ENCODE measurements at places on chromosomes 13 and 19.

- DNase-seq, result no peak
Observed at GRCh38 chr13:44429311-44429710, 55.7 kb downstream of the SERP2 start.

- no peak for DNase-seq
Observed at GRCh38 chr13:86729206-86729605, 930.0 kb upstream of the SLITRK6 start.

DNA sequence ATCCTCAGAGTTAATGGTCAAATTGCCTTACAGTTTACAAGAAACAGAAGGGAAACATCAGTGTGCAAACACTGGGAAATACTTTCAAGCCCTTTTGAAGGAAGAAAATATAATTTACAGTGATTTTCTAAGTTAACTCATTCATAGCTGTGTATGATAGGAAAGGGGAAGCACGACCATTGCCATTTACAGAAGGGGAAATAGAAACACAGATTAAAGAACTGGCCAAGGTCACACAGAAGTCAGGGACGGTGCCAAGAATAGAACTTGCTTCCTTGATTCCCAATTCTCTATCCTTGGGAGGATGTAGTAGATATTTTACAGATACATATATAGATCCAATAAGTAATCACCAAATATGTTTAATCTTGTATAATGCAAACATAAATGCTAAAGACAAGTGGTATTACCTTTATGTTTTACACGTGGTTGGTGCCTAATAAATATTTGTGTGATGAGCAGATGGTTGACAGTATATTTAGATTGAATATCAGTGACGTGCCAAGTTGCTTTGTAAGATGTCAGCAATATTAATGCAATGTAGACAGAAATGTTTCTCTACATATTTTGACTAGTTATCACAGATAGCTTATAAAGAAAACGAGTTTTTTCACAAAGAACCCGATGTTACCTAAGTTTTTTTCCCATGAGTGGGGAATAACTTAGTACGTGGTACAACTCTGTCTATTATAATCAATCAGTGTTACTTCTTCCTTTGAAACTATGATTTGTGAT, 73.1 kb downstream of the FLT1 start:
- no peak for DNase-seq

- no peak for DNase-seq
Observed at GRCh38 chr13:108669381-108669780, 40.0 kb downstream of the MYO16 start.

DNA sequence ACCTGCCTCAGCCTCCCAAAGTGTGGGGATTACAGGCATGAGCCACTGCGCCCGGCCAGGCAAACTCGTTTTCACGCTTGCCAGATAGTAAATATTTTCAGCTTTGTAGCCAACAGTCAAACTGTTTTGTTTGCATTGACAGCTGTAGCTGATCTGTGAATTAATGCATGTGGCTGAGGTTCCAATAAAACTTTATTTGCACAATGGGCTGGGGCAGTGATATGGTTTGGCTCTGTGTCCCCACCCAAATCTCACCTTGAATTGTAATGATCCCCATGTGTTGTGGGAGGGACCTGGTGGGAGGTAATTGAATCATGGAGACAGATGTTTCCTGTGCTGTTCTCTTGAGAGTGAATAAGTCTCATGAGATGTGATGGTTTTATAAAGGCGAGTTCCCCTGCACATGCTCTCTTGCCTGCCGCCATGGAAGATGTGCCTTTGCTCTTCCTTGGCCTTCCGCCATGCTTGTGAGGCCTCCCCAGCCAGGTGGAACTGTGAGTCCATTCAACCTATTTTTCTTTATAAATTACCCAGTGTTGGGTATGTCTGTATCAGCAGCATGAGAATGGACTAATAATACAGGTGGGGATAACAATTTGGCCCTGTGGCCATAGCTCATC, 22.4 kb upstream of the RANBP3 start:
- DNase-seq, result no peak

GRCh38 chr13:99277629-99278028, 19.4 kb upstream of the GPR18 start:
- no peak for DNase-seq

DNA sequence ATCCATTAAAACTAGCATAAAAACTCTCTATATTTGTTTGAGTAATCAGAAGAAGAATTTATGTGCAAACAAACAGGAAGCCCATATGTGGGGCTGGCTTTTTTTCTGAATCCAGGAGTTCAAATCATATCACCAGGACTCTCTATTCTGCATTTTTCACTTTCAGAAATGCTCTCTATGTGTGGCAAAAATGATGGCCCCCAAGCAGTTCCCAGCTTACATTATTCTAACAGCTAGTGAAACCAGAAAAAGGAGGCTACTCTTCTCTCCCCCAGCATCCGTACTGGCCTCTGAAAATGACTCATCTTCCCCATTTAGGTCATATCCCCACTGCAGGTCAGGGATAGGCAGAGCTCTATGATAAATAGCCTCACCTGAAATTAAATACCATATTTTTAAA, 20.4 kb downstream of the RBM26 start:
- no peak for DNase-seq

- no peak for DNase-seq
Observed at GRCh38 chr13:50893211-50893852, 16.3 kb upstream of the RNASEH2B start.

DNA sequence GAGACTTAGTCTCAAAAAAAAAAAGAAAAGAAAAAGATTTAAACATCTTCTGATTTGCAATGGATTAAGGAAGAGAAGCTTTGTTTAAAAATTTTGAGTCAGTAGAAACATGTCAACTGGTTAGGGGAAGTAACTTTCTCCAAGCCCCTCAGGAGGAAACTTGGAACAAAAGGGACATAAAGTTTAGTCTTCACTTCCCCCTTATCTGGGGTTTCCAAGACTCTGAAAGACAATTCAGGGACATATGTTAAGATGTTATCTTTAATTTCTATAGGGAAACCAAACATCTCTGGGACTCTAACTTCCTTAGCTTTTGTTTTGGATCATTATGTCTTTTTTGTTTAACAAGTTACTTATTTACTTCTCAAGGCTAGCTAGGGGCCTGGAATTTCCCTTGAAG, 20.1 kb upstream of the MRI1 start:
- no peak for DNase-seq

DNA sequence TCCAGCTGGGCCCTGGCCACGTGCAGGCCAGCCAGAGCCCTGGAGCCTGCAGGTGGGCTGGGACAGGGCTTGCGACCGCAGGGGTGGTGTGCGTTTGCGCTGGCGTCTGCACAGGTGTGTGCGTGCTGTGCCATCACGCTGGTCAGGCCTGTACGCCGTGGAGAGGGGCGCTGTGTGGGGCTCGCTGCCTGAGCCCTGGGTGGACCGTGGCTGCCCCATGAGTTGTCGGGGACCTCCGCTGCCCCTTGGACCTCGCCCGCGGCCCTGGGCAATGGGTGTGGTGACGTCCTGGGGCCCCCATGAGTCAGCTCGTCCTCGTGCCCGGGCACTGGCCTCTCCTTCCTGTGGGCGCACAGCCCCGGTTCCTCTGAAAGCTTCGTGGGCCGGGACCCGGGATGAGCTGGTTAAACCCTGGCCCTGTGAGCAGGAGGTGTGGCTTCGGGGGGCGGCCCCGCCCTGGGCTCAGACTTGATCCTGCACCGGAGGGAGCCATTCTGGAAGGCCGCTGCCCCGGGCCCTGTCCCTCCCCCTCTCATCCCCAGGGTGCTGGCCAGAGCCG, 6.8 kb downstream of the CSNK1G2 start:
- no peak for DNase-seq

DNA sequence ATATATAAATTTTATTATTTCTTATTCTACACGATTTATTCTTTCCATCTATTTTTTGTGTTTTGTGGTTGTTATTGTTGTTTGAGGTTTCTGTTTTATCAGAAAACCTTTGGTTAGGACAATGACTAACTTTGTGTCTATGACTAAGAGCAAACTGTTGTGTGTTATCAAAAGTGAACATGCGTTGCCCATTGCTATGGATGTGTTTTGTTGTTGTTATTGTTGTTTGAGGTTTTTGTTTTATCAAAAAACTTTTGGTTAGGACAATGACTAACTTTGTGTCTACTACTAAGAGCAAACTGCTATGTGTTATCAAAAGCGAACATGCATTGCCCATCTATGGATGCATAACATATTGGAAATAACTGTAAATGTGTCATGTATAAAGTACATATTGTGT, 692.3 kb downstream of the SLITRK1 start:
- no peak for DNase-seq

GRCh38 chr13:94400874-94401273, 78.6 kb downstream of the DCT start:
- DNase-seq, result no peak

- no peak for DNase-seq
Observed at GRCh38 chr19:8611877-8612806, 1.6 kb upstream of the ADAMTS10 start.

GRCh38 chr19:48806518-48806817, 4.4 kb downstream of the BCAT2 start:
- peak; percentile 82 for DNase-seq

DNA sequence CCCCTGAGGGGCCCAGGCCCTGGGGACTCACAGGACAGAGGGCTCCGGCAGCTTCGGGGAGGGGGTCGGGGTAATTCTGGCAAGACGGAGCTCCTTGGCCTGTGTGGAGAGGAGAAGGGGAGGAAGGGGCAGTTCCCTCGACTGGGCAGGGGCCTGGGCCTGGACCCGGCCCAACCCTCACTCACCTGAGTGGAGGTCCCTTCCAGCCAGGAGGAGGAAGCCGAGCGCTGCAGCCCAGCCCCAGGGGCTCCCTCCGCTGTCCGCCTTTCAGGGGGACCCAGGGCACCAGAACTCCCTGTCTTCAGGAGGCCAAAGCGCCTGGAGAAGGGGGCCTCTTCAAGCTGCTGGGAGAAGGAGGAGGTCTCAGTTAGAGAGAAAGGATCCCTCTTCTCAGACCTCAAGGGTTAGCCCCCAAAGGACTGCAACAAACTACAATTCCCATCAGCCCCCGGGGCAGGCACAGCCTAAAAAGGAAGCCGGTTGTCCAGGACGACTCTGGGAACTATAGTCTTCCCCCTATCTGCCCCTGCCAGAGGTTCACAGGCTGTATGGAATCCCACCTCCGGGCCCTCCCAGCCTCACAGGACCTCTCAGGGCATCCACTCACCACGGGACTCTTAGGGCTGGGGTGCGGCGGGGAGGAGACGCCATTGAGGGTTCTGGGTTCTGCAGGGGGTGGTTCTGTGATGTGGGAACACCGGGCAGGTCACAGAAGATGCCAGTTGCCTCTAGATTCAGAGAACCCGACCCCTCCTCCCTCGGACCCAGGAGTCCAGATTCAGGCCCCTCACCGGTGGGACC, 19.8 kb downstream of the EPS8L1 start:
- DNase-seq, result no peak

- peak; percentile 21 for DNase-seq
Observed at GRCh38 chr13:49421391-49421790, 22.5 kb downstream of the CAB39L start.

- DNase-seq, result no peak
Observed at GRCh38 chr19:35889370-35890112, 10.8 kb downstream of the NFKBID start.

DNA sequence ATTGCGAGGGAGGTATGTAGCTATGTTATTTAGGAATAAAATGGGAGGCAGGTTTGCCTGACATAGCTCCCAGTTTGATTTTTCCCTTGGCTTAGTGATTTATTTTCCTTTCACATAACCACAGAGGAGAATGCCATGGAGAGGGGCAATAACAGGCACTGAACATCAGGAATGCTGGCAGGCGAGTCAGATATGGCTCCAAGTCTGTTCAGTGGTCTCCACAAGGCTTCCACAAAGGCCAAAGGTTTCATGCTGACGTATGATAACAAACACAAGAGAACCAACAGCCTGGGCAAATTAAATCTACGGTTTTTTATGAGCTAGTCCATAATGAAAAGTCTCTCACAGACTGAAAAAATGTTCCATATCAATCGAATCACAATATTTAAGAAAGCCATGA, 66.7 kb downstream of the SUCLA2 start:
- DNase-seq, result no peak

DNA sequence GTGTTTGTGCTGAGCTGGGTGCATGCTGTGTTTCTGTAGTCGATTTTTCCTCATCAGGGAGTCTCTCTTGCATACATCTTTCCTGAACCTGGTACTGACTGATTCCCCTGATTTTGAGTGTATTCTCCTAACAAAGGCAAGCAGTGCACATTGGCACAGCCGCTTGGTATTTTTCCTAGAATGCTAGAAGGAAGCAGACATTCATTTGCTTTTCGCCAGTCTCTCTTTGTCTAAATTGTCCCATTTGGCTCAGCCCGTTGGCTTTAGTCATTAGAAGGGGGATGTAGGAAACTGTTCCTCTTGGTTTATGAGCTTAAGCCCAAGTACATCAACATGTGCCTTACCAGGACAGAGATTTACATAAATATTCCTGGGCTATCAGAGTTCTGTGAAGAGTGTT, 266.1 kb upstream of the TMTC4 start:
- DNase-seq, result no peak

DNA sequence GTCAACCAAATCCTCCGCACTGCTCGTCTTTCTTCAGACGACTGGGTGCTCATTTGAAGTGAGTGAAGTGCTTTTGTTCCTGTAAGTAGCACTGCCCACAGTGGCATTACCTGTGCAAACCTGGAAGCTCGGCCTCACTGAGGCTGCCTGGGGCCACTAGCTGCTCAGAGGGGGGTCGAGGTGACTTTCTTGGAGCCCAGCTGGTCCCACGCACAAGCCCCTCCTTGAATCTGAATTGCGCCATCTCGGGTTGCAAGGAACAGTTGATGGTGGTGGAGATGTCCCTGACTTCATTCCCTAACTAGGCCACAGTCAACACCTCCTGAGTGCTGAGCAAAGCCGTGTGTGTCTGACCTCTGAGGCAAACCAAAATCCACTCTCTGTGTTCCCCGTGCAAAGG, 79.3 kb upstream of the GPR183 start:
- no peak for DNase-seq

- DNase-seq, result peak; percentile 43
Observed at GRCh38 chr13:25478186-25478585, 106.4 kb downstream of the ATP8A2 start.

Measured in iPS-NIHi11 (cell line).